T-helper 2 cell treated with Interferon-gamma antibody and Interleukin-4, amounts not matched to agents 5 μg/mL and 100 μg/mL, for 36 hours (primary cell): ENCODE measurements at places on chromosomes 12 and 14.

- DNase-seq, result no peak
Measured at GRCh38 chr14:97723819-97724218, 926.6 kb downstream of the VRK1 start.

DNA sequence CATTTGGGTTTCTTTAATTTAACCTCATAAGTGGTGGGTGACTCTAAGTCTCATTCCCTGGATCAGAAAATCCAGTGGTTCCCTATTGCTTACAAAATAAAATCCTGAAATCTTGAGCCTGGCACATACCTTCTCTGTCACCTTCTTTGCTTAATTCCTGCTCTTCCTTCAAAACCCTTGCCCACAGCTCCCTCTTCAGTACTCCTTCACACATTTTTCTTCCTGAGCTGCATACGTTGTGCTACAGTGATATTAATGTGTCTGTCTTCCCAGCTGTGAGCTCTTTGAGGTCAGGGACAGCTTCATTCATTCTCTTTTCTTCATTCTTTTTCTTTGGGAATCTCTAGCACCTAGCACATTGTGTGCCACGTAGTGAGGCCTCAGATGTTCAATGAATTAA lies 9.5 kb downstream of the TSPAN11 start:
- no peak for DNase-seq

- no peak for DNase-seq
Measured at GRCh38 chr14:23005451-23006187, 4.3 kb downstream of the C14orf93 start.

GRCh38 chr14:75662966-75663365 lies 1.9 kb downstream of the TTLL5 start:
- DNase-seq, result no peak

- no peak for DNase-seq
Measured at GRCh38 chr14:95483309-95484165, 32.9 kb downstream of the SYNE3 start.

DNA sequence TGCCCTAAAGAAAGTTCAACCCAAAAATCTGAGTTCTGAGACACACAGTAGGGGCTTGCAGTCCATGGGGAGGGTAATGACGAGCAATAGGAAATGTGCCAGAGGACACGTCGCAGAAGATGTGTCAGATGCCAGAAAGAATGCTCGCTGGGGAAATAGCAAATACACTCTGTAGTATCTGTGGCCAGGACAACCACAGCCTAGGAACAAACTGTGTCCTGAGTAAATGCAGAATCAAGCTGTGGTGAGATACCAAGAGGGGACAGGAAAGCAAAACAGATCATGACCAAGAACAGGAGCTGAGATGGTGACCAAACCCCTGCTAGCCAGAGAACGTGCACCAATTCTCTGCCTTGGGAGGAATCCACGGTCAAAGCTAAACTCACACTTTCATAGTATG lies 9.1 kb downstream of the CRACR2A start:
- peak; percentile 58 for DNase-seq

DNA sequence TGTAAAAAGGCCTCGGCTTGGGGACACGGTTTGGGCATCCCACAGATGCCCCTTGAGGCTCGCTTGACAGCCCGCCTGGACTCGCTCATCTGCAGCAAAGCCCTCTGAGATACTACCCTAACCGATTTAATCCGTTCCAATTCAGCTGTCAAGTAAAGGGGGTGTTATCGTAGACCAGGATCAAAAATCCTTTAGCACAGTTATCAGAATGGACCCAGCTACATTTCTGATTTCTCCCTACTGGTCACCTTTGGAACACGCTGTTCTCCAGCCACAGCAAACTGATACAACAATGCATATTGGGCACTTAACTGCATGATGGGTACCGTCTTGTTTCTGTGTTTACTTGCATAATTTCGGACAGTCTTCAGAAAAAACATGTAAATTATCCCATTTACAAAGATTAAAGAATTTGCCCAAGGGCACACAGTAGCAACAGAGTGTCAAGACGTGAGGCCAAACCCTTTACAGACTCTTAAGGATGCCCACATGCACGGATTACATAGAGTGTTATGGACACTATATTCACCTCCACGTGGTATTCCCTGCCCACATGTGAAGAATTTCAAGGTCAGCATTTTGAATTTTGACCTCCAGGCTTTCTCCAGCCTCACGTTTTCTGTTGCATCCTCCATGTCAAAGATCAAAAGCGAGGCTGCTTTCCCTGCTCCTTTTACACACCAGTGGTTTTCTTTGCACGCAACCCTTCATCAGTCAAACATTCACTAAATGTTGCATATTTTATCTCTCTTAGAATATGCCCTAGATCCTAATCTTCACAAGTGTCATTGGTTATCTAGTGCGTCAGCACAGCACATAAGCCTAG lies 3.2 kb upstream of the DUSP6 start:
- DNase-seq, result no peak

DNA sequence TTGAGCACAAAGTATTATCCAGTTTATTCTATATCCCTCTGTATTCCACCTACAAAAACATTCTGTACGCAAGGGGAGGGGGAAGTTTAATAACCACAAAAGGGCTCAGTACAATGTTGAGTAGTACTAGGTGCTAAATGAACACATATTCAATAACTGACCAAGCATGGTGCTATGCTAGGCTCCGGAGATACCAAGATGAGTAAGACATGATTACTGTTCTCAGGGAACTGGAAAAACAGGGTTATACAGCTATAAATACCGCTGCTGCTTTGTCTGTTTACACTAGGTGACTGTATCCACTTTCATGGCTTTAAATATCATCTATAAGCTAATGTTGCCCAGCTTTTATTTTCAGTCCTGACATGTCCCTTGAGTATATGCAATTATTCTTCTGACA lies 135.8 kb downstream of the INSM2 start:
- DNase-seq, result no peak

DNA sequence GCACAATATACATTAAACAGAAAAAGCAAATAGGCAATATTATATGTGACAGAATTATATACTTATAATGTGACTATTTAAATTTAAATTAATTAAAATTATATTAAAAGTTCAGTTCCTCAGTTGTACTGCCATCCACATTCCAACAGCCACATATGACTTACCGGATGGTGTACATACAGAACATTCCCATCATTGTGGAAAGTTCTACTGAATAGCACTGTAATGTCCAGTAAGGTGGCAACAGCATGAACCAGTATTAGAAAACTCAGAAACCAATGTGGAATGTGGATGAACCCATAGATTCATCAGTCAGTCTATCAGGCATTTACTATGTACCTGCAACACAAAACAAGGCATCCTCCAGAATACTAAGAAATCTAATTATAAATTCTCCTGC lies 12.4 kb downstream of the ATG14 start:
- DNase-seq, result no peak

GRCh38 chr12:65372574-65372973 lies 94.1 kb downstream of the MSRB3 start:
- no peak for DNase-seq

DNA sequence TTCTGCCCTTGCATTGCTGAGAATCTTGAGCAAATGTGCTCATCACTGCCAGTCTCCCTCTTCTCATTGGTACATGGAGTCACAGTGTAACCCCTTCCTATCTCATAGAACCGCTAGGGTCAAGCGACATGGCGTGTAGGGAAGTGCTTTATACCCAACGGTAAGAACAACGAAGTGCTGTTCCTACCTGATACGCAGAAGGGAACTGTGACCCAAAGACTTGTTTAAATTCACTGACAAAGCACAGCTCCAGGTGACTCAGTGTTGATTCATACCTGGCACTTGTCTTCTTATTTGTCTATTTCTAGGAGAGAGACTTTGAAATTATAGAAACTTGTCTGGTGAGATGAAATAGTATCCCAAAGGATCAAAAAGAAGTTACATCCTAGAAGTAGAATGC lies 53.7 kb downstream of the FBXL14 start:
- DNase-seq, result no peak

- no peak for DNase-seq
Measured at GRCh38 chr14:23539248-23540140, 12.1 kb downstream of the ZFHX2 start.

GRCh38 chr14:32693114-32693513 lies 245.6 kb upstream of the NPAS3 start:
- no peak for DNase-seq

- no peak for DNase-seq
Measured at GRCh38 chr14:36971263-36971855, 201.0 kb downstream of the SLC25A21 start.

DNA sequence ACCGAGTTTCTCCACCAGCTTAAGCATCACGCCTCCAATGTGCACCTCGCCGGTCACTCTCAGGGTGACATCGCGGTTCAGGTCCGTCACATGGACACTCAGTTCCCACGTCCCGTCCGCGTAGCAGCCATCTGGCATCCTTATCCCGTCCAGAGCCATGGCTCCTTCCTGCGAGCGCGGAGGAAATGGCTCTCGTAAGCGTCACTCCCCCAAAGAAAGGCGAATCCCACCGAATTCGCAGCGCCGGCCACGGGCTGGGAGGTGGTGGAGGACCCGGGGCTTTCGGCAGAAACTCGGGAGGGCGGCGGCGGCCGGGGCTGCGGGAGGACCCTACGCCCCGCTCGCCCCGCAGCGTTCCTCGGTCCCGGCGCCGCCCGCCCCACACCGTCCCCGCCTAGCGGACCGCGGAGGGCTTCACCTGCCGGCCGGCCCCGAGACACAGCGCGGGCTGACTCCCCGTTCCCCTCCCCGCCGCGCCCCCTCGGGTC lies 396 bp downstream of the FERMT2 start:
- DNase-seq, result no peak

GRCh38 chr12:38411946-38412345 lies 95.4 kb downstream of the ALG10B start:
- no peak for DNase-seq

GRCh38 chr12:56723889-56724700 lies 1.0 kb downstream of the NACA start:
- no peak for DNase-seq

DNA sequence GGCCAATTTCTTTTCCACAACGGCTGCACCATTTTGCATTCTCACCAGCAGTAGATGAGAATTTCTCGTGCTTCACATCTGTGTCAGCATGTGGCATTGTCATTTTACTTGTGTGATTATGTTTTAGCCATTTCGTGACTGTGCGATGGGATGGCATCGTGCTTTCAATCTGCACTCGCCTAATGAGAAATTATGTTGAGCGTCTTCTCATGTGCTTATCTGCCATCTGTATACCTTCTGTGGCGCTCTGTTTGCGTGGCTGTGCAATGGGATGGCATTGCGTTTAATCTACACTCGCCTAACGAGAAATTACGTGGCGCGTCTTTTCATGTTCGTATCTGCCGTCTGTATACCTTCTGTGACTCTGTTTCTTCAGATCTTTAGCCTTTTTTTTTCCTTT lies 14.9 kb upstream of the GPR132 start:
- DNase-seq, result no peak

DNA sequence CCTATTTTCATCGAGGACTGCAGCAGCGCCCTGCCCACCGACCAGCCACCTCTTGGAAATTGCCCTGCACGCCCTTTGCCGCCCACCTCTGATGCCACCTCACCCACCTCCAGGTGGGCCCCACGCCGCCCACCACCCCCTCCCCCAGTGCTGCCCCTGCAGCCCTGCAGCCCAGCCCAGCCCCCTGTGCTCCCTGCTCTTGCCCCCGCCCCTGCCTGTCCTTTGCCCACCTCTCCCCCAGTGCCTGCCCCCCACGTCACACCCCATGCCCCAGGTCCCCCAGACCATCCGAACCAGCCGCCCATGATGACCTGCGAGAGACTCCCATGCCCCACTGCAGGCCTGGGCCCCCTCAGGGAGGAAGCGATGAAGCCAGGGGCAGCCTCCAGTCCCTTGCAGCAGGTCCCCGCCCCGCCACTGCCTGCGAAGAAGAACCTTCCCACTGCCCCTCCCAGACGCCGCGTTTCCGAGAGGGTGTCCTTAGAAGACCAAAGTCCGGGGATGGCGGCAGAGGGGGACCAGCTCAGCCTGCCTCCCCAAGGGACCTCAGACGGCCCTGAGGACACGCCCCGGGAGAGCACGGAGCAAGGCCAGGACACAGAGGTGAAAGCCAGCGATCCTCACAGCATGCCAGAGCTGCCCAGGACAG lies 96.5 kb downstream of the LGMN start:
- peak; percentile 41 for DNase-seq

DNA sequence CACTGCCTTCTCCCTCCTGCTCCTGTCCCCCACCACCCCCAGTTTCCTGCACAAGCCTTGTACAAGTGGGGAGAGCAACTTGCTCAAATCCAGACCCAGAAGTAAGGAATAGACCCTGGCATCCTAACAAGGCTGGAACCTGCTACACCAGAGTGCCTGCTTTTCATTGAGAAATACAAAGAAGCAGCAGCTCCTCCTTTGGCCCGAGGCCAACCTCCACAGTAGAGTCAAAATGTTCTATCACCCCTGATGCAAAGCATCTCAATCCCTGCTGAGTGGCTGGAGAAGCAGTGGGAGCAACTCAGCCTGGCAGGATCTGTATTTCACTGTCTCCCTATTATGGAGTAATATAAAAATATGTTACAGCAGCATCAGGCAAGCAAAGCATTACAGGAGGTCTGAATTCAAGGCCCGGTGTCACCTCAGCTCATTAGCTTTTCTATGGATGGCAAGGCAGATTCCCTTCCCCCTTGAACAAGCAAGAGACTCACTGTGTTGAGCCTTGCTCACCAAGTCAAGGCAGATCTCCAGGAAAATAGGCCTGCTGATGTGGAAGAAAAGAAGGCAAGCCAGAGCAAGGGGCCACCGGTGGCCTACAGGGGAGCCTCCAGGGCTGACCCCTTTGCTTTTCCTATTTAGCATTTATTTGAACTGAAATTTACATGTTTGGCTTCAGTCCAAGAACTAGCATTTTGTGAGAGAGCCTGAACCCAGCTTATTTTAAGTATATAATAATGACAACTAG lies 186.3 kb upstream of the EGLN3 start:
- DNase-seq, result no peak

- DNase-seq, result no peak
Measured at GRCh38 chr12:7016958-7017571, 1.2 kb downstream of the LPCAT3 start.

GRCh38 chr14:34614638-34615037 lies 15.3 kb downstream of the SNX6 start:
- DNase-seq, result no peak

GRCh38 chr12:44972746-44973421 lies 78.0 kb downstream of the DBX2 start:
- no peak for DNase-seq

DNA sequence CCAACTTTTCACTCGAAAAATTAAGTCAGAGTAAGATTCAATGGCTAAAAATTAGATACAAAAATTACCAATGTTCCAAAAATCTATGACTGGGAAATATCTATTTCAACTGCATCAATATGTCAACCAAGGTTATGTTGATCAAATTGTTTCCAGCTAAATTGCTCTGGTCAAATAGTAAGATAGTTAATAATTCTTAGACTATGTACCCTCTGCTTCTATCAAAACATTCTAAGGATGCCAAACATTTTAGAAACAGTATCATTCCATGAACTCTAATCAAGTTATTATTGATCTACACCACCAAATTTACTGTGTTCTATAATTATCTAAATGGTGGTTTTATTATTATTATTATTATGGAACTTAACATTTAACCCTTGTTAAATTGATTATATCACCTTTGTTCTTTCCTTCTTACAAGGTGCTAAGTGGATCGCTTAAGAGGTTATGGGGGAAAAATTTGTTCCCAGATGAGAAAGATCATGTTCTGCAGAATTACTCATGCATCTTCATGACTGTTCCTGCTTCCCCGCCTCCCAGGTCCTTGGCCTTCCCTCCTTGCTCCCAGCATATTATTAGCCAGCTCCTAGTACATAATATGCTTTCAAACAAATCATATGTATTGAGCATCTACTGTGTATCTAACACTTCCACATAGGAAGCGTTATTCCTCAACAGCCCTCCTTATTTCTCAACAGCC lies 240.5 kb upstream of the KRR1 start:
- no peak for DNase-seq
